ENCODE measurements at places on chromosomes 4 and X.

- DNase-seq = no peak
These were observed 106.9 kb upstream of the ACSL4 start for GRCh38 chrX:109839694-109840567.

DNA sequence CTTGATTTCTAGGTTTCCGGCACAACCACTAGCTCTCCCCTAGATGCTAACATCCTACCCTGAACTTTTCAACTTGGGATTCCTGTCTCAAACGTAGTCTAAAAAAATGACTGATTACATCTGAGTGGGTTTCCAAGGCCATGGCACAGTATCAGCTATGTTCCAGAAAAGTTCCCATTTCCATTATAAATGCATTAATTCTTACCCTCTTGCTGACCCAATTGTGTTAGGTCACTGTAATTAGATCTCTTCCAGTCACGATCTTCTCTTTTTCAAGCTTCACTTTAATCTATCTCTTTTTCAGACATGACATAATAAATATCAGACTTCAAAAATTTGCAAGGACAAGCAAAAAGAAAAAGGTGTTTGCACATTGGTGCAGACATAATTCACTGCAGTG, 50.6 kb upstream of the PDE5A start:
- DNase-seq = no peak

GRCh38 chr4:130110189-130110588, 1014.2 kb downstream of the C4orf33 start:
- DNase-seq = no peak

DNA sequence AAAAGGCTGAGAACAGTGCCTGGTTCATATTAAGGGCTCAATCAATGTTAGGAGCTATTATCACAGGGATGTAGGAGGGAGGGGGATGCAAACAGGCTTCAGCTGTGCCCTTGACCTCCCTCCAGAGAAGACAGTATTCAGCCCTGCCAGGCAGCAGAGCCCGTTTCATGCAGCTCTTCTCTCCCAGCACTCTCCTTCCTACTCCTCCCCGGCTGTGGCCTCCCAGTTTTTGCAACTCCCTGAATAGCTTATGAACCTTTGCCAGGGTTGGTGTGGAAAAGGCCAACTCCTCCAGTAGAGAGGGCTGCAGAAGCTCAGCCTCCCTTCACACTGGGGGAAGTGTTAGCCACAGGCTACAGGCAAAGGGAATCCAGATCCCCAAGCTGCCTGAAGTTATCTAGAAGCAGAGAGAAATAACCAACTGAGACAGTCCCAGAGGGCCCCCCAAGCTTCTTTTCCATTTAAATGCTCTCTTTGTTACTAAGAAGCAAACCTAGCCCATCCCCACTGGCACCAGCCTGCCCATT, 31.7 kb upstream of the APLN start:
- no peak for DNase-seq

- DNase-seq = no peak
These were observed 36.3 kb downstream of the OPHN1 start for GRCh38 chrX:68396953-68397352.

DNA sequence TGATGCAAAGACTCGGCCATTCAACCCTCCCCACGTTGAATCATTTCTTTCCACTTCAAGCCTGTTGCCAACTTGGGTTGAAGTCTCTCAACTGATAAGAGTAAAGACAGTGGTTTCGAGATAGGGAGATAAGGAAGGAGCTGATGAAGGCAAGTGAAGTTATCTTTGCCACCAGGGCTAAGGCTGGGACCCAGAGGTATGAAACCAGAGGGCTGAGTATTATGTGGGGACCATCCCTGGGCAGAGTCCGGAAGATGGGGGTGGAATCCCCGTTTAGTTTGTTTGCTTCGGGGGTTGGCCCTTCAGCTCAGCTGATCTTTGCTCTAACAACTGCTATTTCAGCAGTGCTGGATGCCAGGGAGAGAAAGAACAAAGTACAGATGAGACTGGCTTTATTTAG, 2.3 kb upstream of the XPNPEP2 start:
- no peak for DNase-seq

DNA sequence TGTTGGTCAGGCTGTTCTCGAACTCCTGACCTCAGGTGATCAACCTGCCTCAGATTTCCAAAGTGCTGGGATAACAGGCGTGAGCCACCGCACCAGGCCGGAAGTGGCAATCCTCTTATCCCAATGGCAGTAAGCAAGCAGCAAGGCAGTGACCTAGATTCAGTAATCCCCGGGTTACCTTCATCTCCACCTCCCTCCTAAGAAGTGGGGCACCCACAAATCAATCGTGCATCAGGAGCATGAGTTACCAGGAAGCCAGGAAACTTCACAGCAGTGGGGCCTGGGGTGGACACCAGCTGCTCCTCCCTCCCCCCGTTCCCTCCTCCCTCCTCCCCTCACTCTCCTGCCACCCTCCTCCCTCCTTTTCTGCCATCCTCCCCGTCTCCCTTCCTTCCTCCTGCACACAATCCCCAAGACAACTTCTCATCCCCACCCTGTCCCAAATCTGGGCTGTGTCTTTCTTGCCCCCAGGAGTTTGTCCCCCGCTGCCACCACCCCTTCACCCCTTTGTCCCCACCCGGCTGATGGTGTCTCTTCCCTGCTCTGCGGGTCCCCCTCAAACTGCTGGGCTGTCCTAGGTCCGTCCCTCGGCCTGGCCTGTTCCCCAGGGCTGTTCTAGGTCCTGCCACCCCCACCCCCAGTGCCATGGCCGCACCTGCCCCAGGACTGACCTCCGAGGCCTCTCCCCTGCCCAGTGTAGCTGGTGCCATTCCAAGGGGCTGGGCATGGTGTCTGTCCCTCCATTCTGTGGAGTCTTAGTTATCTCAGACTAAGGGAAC, 2.2 kb downstream of the PDE6B start:
- DNase-seq = no peak

GRCh38 chr4:133154725-133155124, 5.6 kb downstream of the PCDH10 start:
- no peak for DNase-seq

DNA sequence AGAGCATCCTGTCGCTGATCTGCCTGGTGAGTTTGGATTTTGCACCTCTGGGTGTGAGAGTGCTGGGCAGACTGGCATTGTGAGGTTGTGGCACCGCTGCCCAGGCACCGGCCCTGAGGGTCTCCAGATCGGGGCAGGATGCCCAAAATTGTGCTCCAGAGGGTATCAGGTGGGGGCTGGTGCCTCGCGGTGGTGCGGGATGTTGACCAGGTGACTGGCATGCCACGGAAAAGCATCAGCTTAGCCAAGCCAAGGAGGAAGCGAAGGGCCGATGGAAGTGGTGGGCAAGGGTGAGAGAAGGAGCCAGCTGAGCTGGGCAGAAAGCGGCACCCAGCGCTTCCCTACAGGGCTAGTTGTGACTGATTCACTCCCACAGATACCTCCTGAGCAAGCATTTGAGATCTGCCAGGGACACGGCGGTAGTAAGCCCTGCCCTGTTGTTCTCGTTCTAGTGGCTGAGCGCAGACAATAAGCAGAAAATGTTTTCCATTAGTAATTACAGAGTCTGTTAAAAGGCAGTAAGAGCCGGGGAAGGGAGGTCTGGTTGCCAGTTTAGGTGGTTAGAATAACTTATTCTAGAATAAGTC, 809 bp downstream of the ZFP92 start:
- DNase-seq = no peak

DNA sequence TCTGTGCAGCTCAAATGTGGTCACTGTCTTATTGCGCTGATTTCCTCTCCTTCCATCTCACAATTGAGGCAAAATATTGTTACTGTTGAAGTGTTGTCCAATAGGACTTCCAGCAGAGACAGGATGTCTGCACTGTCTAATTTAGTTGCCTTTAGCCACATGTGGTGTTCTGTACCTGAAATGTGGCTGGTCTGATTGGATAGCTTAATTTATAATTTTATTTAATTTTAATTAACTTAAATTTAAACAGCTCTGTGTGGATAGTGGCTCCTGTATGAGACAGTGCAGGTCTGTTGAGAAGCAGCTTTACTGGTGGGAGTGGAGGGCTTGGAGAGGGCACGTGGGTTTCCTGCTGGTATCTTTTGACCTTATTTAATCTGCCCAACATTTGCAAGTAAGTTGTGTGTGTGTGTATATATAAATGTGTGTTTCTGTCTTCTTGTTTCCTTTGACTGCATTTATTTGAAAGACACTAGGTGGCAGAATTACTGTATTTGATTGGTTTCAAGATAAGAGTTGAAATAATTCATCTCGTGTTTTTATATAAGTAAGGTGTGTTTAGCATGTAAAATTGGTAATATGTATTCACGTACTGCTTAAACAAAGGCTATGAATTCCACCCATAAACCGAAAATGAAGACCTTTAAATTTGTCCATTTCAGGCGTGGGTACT, 55.3 kb upstream of the MSANTD1 start:
- DNase-seq = no peak

DNA sequence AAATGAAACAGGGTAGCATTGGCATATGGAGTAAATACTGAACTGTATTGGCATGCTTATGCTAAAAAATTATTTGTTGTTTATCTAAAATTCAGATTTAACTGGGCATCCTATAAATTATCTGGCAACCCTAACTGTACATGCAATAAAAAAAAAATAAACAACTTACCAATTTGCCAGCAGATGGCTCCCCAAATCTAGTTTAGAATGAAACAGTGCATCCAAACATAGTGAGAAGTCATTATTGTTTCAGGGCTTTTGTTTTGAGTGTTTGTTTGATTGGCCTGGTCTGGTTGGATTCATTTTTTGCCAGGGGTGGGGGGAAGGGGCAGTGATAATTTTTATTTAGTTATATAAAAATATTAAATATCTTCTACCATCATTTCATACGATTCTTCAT, 12.8 kb upstream of the NSUN7 start:
- no peak for DNase-seq

DNA sequence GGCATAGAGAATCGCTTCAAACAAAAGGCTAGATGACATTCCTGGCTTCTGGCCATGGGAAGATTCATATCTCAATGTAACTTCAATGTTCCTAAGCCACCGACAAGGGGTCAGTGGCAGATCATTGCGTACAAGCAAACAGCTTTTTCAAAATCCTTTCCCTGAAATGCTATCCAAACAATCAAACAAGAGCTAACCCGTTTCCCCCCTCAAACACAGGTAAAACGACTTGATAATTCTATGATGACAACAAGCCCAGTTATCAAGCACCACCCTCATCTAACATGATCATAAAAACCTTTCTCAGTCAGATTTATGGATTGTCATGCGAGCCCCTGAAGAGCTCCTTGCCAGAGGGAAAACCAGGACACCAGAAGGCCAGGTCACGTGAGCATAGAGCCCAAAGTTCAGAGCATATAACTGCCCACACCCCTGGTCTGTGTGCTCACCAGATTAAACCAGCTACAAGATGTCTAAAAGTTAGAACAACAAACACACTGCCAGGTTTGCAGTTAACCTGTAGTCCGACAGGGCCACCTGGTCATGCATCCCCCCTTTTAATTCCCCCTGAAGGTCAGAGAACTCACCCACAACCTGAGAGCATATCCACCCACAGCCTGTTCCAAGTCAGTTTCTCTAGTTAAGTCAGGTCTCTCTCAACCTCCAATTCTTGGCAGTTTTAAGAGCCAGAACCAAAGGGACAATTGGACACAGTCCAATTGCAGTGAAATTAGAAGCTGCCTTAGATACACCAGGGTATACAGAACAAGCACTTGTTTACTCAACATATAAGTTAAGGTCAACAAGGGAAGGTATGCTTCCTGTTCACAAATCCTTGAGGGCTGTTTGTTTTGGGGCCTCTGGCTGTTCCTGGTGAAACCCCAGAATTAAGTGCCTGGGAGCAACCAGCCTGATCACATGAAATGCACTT, 248.1 kb upstream of the PPARGC1A start:
- DNase-seq = no peak

DNA sequence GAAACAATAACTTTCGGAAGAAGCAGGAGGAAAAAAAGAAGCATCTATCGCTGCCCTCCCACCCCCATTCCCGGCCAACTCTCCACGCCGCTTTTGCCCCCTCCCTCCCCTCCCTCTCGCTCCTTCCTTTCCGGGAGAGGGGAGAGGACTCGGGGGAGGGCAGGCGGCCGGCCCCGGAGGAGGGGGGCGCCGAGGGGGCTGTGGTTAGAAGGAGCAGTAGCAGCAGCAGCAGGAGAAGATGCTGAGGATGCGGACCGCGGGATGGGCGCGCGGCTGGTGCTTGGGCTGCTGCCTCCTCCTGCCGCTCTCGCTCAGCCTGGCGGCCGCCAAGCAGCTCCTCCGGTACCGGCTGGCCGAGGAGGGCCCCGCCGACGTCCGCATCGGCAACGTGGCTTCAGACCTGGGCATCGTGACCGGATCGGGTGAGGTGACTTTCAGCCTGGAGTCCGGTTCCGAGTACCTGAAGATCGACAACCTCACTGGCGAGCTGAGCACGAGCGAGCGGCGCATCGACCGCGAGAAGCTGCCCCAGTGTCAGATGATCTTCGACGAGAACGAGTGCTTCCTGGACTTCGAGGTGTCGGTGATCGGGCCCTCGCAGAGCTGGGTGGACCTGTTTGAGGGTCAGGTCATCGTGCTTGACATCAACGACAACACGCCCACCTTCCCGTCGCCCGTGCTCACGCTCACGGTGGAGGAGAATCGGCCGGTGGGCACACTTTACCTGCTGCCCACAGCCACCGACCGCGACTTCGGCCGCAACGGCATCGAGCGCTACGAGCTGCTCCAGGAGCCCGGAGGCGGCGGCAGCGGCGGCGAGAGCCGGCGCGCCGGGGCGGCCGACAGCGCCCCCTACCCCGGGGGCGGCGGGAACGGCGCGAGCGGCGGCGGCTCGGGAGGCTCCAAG, 1.3 kb downstream of the PCDH7 start:
- DNase-seq = no peak

GRCh38 chrX:110004215-110004614, 1.3 kb downstream of the TMEM164 start:
- no peak for DNase-seq
